Thyroid gland (tissue), 4 donors: ENCODE measurements at places on chromosomes 1 and 21.

GRCh38 chr1:170241266-170241851, 95.6 kb downstream of the NTMT2 start:
- DNase-seq: no peak

- DNase-seq: no peak
These were observed 31.2 kb upstream of the ENSA start for GRCh38 chr1:150660584-150660983.

- no peak for DNase-seq
These were observed 6.2 kb downstream of the ILDR2 start for GRCh38 chr1:166969074-166969677.

- no peak for DNase-seq
These were observed 1302.1 kb upstream of the ADGRL2 start for GRCh38 chr1:80498673-80499072.

DNA sequence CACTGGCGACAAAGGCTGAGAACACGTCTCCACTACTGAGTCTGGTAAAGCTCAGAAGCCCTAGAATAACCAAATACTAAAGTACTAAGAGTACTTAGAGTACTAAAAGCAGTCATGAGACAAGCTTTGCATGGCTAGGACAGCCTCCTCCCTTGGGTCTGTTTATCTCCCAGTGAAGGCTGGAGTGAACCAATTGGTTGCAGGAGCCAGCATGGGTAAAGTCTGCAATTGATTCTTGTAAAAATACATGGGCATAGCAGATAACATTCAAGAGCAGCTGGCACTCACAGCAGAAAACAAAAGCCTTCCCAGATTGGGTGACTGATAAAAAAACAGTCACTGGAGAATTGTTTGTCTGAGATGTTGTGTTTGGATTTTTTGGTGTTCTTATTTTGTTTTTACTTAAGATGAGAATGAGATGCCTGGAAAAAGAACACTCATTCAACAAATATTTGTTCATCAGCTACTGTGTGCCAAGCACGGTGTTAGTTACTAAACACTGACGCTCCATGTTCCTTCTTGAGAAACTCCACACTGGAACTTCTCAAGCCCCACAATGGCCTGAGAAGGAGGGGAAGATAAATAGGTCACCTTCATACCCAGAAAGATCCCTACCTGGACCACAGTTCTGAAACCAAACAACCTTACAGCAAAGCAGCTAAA, 3.7 kb downstream of the IRF6 start:
- DNase-seq: peak; percentile 34

- no peak for DNase-seq
These were observed 53.0 kb downstream of the DISP3 start for GRCh38 chr1:11531943-11532342.
